ENCODE measurements at places on chromosomes 3 and 15.

DNA sequence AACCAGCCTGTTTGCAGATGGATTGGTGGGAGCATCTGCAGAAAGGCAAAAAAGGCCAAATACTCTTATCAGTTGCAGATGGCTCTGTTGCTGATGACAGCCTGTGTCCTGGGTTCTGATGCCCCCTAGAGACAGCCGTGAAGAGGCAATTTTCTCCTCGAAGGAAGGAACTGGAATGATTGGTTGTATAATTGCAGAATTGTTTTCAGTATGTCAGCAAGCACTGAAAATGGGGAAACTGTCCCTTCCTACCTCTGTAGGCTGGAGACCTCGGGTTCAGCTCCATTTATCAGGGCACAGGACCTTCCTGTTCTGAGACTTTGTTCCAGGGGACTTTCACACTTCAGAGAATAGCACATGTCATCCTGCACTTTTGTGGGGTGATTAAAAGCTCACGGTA is 103.0 kb downstream of the PGPEP1L start:
- DNase-seq = no peak

GRCh38 chr3:66404197-66404596 is 96.6 kb downstream of the LRIG1 start:
- DNase-seq = no peak

- DNase-seq = no peak
These were observed 1.2 kb upstream of the ZBTB20 start for GRCh38 chr3:115148142-115148790.

DNA sequence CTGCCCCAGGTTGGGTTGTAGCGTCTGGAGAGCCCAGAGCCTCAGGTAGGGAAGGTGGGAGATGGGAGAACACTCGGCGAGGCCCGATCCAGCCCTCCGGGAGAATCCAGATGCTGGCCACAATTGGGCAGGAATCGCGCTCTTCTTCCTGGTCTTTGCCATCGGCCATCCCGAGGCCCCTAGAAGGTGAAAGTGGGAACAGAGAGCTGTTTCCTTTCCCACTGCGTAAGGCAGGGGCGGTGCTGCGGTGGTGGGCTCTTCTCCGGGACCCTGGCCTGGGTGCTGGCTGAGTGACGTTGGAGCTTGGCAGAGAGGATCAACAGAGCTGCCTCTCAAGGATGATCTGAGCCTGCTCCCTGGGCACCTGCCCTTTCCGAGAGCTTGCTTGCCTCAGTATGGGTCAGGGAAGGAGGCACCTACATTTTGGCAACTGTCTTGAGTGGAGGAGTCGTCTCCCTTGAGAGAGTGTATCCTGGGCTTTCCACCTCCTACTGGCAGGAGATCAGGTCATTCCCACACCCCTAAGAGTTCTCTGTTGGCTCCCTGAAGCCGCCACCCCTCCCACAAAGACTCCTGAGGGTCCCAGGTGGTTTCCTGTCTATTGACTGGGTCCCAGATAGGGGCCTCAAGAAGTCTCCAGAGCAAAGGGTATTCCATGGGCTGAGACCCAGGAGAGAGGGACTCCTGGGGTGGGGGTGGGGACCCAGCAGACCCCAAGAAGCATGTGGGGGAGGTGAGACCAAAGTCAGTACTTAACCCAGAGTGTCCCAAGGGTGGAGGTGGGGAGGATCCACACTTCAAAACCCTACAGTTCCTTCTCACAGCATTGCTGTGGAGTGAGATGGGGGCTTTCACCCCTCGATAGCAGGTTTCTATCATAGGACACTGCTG is 1.6 kb downstream of the C15orf39 start:
- no peak for DNase-seq

DNA sequence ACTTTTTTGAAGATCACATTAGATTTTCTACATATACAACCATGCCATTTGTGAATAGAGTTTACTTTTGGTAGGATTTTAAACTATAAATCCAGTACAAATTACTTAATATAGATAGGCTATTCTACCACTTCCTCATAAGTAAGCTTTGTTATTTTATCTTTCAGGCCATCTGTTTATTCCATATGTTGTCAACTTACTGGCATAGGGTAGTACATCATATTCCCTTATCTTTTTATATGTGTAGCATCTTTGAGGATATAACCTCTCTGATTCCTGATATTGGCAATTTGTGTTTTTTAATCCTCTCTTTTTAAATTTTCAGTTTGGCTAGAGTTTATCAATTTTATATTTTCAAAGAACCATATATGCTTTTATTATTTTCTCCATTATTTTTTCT is 515.4 kb downstream of the DIPK2A start:
- DNase-seq = no peak

DNA sequence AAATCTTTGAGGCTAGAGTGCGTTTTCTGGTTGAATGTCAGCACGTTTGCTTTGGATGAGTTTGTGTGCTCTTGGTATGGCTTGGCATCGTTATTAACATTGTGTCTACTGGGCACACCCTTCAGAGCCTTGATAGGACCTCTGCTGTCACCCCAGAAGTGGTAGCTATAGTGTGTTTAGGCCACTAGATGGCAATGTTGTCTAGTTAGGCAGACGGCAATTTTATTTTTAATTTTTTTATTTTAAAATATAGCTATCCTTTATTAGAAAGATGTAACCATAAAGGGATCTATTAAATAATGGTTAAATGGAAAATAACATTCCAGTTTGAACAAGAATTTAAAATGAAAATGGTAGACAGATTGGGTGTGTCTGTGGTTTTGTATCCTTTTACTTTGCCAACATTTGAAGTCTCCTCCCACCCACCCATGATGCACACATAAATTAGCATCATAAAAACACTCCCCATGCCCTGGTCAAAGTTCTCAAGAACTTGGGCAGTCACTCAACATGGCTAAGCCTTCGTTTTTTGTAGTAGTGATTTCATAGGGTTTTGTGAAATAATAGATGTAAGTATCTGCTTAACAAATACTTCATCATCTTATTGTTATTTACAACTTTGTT is 200.7 kb downstream of the KCNH8 start:
- no peak for DNase-seq

DNA sequence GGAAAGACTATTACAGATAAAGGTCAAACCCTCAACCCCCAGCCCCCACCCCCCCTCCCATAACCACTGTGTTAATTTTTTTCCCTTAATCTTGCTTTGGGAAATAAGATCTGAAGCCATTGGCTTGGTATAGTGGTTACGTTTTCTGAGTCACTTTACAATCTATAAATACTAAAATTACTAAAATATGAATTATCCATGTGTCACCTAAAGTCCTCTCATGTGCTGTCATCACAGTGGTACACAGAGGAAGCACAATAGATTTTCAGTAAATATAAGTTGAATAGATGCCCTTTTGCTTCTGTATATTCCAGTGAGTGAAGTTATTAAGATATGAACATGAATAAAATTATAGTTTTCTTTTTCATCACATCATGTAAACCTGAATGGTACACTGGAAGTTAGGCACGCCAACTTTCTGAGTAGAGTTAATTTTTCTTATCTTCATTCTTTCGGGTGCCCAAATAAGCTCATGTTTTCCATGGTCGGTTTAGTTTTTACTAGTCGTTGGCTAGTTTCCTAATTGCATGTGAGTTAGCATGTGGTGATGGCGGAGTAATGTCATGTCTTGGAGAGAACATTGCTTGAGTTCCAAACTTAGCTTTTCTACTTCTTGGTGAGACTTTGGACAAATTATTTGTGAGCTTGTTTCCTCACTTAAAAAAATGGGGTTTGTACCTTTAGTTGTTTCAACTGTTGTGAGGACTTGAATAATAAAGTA is 11.5 kb downstream of the PPP4R2 start:
- no peak for DNase-seq

DNA sequence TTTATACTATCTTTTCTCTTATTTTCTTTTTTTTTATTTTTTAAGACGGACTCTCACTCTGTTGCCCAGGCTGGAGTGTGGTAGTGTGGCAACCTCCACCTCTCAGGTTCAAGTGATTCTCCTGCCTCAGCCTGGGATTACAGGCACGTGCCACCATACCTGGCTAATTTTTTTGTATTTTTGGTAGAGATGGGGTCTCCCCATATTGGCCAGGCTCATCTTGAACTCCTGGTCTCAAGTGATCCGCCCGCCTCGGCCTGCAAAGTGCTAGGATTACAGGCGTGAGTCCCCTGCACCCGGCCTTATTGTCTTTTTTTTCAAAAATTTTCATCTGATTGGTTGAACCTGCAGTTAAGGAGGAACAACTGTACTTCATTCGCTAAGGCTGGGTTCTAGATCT is 21.8 kb downstream of the ABHD2 start:
- DNase-seq = no peak

- DNase-seq = no peak
These were observed 270.6 kb upstream of the ALCAM start for GRCh38 chr3:105096071-105096470.

DNA sequence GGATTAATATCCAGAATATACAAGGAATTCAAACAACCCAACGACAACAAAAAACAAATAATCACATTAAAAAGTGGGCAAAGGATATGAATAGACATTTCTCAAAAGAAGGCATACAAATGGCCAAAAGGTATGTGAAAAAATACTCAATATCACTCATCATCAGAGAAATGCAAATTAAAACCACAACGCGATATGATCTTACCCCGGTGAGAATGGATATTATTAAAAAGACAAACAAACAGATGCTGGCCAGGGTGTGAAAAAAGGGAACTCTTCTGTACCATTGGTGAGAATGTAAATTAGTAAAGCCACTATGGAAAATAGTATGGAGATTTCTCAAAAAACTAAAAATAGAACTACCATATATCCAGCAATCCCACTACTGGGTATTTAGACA is 43.5 kb upstream of the MEF2A start:
- DNase-seq = no peak

GRCh38 chr15:74243431-74243830 is 7.3 kb downstream of the CCDC33 start:
- DNase-seq = no peak

GRCh38 chr15:93831641-93832040 is 399.7 kb upstream of the MCTP2 start:
- DNase-seq = no peak

DNA sequence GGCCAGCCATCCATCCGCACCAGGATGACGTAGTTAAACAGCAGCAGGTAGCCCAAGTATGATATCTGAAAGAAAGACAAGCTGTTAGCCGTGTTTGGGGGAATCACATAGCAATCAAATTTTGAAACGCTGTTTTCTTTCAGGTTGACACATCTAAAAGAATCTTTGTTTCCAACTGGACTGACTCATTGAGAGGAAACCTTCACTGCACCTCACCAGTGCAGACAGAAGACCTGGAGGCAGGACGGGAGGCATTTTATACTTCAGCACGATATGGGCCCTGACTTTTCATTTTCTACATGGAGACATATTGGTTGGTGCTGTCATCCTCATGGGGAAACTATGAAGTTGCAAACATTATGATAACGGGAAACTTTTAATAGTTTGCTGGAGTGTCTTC is 44.2 kb upstream of the MTMR10 start:
- DNase-seq = no peak

GRCh38 chr3:184717399-184717983 is 5.6 kb upstream of the MAGEF1 start:
- no peak for DNase-seq

DNA sequence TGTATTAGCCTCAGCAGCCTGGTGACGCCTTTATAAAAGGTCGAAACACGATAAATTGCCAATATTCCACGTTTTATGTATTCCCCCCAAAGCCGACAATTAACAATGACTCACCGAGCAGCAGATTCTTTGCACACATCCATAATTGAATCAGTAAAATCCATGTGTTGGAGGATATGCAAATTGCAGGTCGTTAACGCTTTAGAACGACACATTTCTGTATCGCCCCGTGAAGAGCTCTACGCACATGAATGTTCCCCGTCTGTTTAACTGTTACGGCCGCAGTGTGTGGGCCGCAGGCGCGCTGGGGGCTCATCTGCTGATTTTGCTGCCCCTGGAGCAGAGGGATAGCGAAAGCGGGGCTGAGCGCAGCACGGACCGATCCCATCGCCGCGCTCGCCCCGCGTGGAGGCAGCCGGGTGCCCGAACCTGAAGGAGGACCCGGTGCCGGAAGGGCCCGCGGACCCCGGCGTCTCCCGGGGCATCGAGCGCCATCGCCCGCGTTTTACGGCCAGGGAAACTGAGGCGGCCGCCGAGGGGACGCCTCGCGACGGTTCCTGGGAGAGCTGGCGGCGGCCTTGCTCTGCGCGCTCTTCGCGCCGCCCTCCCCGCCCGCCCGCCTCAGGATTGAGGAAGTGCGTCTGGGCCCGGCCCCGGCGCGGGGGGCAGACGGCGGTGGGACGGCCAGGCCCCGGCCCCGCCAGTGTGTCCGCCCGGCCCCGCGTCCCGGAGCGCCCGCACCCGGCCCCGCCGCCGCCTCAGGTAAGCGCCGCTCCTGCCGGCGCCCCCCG is at the start of gene LRRK1:
TSS of gene LRRK1 (plus strand) at position 668 of the 791 bp plus-strand sequence. CDS start 5,276 bp downstream, outside the sequence.
- no peak for DNase-seq

DNA sequence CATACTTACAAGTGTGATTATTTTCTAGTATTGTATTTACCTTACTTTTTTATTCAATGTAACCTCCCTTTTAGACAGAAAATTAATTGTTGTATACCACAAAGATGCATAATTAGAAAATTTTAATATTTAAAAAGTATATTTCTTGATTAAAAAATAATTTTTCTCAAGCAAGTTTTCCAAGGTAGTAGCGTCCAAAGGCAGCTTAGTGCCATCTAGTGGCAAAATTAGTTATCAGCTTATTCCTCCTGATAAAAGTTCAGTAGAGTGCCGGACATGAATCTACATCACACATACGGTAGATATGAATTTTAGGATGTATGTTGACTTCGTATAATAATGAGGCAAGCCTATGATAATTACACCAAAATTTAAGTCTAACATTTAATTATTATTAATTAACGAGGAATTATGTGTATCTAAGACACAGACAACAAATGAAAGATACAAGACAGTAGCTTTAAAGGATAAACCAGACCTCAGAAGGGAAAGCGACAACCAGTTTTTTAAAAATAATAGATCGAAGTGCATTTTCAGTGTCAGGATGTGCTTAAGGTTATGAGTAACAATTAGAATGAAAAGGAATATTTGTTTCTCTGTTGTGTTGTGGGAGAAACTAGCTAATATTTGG is 405.9 kb downstream of the ROBO1 start:
- no peak for DNase-seq

GRCh38 chr3:42094128-42094527 is 3.0 kb downstream of the TRAK1 start:
- DNase-seq = no peak

DNA sequence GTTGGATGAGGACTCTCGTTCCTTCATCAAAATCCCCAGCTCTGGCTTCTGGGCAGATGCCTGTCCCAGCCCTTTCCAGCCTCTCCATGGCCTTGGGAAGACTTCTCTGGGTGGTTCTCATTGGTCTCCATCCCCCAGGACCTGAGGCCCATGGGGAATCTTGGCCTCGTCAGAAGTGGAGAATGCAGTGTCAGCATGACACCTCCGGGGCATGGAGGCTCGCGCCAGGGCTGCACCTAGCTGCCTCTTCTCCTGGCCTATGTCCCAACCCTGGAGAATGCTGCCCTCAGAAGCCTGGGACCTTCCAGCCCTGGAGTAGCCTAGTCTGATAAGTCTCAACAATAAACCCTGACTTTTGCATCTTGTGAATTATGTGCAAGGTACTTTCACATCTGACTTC is 3.0 kb downstream of the KBTBD13 start:
- DNase-seq = no peak

DNA sequence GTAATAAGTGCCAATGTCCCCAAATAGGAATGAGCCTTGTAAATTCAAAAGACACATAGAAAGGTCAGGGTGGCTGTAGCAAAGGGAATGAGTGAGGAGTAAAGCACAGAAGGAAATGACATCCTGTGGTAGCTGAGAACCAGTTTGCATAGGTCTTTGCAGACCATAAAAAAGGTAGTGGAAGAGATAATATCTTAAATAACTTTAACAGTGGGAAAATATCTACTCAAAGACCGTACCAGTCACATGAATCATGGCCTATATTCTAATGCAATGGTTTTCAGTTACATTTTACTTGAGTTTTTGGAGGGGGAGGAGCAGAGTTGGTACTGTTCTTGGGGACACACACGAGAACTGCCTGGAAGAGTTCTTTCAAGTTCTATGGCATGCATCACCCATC is 297.3 kb upstream of the ADAMTS9 start:
- no peak for DNase-seq

Data from stimulated activated CD4-positive, alpha-beta T cell treated with anti-CD3 and anti-CD28 coated beads, Interleukin-15, amount 100 ng/mL, for 1 hour (primary cell).